ENCODE measurements at places on chromosomes 4 and X. TPM values are rescaled to one million over a fixed set of nuclear protein-coding genes. Genes with fewer than 3 reads are reported as not detected.

CXorf49 gene
- not detected for total RNA-seq

FGD1 gene
- 2.0 TPM for total RNA-seq

USP38 gene
- total RNA-seq: 50.6 TPM

DRP2 gene
- 6.0 TPM for total RNA-seq

NKX3-2 gene
- 0.72 TPM for total RNA-seq

PLS3 gene
- total RNA-seq: 33.0 TPM

DMRTC1 gene
- not detected for total RNA-seq

FABP2 gene
- total RNA-seq: 12.1 TPM

STOX2 gene
- 4.3 TPM for total RNA-seq

MAGEE1 gene
- 0.77 TPM for total RNA-seq

RAB9B gene
- 8.0 TPM for total RNA-seq

RPS6KA6 gene
- 16.6 TPM for total RNA-seq

C4orf51 gene
- not detected for total RNA-seq

USP17L5 gene
- not detected for total RNA-seq

TEX13C gene
- not detected for total RNA-seq

PAGE5 gene
- not detected for total RNA-seq

DCK gene
- total RNA-seq: 16.9 TPM

ANOS1 gene
- 0.14 TPM for total RNA-seq

GPR82 gene
- total RNA-seq: 0.64 TPM

SEPTIN6 gene
- total RNA-seq: 58.1 TPM

DUX4 gene
- not detected for total RNA-seq

RAI2 gene
- total RNA-seq: 3.6 TPM

TXK gene
- total RNA-seq: 2.4 TPM

PARM1 gene
- 209 TPM for total RNA-seq

GATA1 gene
- total RNA-seq: not detected

FGFR3 gene
- 25.5 TPM for total RNA-seq

RASSF6 gene
- total RNA-seq: 41.1 TPM

SLC6A8 gene
- total RNA-seq: 214 TPM

DGKK gene
- total RNA-seq: not detected

MSANTD1 gene
- total RNA-seq: 1.3 TPM

FRMD7 gene
- not detected for total RNA-seq

SSX3 gene
- total RNA-seq: not detected

COL4A5 gene
- total RNA-seq: 6.2 TPM

ADAM29 gene
- not detected for total RNA-seq

SPATA4 gene
- not detected for total RNA-seq

DNASE1L1 gene
- total RNA-seq: 25.6 TPM

BEX5 gene
- total RNA-seq: 0.96 TPM

PDE5A gene
- 58.4 TPM for total RNA-seq

FGG gene
- total RNA-seq: not detected

IL2RG gene
- 56.8 TPM for total RNA-seq

STATH gene
- total RNA-seq: not detected

CHRDL1 gene
- total RNA-seq: 9.0 TPM

ADH7 gene
- total RNA-seq: not detected

RNF175 gene
- total RNA-seq: not detected

AASDH gene
- total RNA-seq: 9.2 TPM

SYTL4 gene
- 35.7 TPM for total RNA-seq

SPANXA1 gene
- not detected for total RNA-seq

CDK16 gene
- total RNA-seq: 111 TPM

GPR50 gene
- total RNA-seq: not detected

ATOH1 gene
- total RNA-seq: 14.0 TPM

ELF4 gene
- total RNA-seq: 43.7 TPM

NEXMIF gene
- total RNA-seq: 1.7 TPM

HTN1 gene
- not detected for total RNA-seq

PGAM4 gene
- total RNA-seq: not detected

All from mucosa of descending colon (tissue), 3 donors.